ENCODE measurements at places on chromosomes 3 and 15.

DNA sequence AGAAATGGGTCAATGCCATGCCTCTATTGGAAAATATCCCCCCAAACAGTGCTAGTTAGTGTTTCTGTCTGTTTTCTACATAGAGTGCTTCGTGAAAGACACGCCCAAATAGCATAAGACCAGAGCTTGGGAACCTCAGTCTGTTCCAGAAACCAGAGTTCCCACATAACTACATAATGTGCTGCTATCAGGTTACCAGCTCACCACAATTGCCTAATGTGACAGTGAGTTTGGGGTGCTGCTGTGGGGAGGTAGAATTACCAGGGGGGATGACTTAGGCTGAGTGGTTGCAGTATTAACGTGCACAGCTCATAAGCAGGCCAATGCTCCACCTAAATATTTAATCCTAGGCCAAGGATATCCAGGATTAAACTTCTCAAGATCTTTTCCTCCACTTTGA, 39.2 kb downstream of the DUT start:
- DNase-seq: no peak

- no peak for DNase-seq
Observed at GRCh38 chr3:42529468-42529867, 27.0 kb downstream of the VIPR1 start.

- no peak for DNase-seq
Observed at GRCh38 chr3:177665122-177665808, 468.0 kb upstream of the TBL1XR1 start.

DNA sequence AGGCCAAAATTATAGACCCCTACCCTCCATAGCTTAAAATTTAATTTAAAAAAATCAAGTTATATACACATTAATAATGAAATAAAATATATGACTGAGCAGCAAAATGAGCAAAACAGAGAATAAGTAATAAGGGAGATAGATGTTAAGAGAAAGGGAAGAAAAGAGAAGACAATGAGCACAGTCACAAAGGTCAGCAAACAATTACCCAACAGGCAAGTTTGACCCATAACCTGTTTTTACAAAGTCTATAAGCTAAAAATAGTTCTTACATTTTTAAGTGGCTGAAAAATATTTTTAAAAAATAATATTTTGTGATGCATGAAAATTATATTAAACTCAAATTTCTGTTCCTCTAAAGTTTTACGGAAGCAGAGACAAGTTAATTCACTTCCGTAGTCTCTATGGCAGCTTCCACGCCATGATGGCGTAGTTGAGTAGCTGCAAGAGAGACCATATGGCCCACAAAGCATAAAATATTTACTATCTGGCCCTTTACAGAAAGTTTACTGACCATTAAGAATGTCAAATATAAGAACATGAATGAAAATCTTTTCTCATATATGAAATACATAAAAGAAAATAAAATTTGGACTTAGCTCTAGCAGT, 47.5 kb downstream of the ACAP2 start:
- no peak for DNase-seq

DNA sequence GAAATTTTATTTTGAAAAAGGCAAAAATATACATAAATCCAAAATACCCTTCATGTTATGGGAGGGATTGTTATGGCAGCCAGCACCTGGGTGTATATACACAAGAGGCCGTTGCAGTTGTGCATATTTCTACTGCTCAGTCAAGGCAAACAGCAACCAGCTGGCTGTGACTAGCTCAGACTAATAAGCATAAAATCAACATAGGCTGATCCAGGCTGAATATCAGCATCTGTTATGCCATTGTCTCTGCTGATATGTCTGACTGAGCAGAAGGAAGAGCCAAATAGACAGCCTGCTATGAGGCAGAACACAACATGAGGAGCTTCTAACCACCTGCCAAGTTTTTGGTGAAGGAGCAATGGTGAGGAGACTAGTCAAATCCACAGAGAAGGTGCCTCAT, 457.5 kb upstream of the ALCAM start:
- peak; percentile 31 for DNase-seq

DNA sequence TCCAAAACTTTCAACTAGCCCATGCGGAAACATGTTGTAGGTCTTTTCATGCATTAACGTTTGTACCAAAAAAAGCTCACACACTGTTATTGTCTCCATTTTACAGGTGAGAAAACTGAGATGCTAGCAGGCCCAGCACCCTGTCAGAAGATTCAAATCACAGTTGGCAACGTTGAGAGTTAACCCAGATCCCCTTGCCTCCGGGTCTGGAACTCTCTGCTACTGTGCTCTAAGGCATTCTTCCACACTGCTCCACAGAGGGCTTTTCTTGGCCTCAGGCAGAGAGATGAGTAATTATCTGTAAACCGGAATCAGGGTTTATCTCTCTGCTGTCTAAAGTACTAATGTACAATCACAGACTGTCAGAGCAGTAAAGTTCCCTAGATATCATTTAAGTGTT, 186.0 kb upstream of the LPP start:
- DNase-seq: no peak

- DNase-seq: no peak
Observed at GRCh38 chr15:90654233-90655136, 62.7 kb upstream of the BLM start.

GRCh38 chr15:35740761-35741160, 194.8 kb upstream of the DPH6 start:
- DNase-seq: peak; percentile 26

GRCh38 chr3:58206406-58207011, 4.3 kb downstream of the DNASE1L3 start:
- no peak for DNase-seq

DNA sequence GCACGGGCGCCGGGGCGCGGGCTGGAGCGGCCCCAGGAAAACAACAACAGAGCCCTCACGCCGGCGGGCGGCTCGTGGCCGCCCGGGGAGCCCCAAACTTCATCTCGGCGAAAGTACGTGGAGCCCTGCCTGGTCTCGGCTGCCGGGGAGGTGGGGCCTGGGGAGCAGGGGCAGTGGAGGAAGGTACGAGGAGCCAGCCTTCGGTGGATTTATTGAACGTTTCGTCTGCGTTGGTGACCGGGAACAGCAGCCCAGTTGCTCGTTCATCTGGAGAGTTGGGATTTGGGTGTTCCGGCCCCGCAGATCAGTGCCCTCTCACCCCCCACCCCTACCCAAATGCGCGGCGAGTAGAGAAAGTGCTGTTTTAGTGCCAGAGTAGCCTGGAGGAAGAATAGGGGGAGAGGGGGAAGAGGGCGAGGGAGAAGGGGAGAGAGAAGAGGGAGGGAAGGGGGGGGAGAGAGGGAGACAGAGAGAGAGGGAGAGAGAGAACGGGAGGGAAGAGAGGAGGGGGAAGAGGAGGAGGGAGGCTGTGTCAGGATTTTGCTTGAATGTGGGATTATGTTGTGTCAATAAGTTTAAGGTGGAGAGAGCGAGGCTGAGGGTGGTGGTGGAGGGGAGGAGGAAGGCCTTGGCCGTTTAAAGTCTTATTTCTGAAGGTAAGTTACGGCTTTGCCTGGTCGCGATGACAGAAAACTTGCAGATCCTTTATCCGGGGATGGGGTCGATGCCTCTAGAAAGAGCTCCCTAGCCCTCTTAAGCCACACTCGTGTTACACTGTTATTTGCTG, 970 bp downstream of the BBX start:
- no peak for DNase-seq

DNA sequence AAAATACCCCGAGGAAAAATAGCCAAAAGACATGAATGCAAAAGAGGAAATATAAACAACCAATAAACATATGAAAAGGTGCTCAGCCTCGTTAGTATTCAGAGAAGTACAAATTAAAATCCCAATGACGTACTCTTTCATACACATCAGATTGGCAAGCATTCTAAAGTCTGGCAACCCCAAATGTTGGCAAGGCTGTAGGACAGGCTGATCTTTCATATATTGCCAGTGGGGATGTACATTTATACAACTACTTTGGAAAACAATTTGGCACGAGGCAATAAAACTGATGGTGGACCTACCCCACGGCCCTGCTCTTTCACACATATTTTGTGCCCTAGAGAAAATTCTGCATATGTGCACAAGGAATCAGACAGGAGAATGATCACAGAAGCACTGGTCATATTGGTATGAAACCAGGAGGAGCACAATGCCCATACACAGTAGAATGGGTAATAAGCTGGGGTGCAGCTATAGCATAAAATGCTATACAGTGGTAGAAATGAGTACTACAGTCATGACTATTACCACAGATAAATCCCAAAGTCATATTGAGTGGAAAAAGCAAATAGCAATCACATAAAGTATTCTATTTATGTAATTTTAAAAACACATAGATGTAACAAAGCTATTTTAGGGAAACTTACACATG, 176.0 kb upstream of the SLC24A5 start:
- DNase-seq: no peak

DNA sequence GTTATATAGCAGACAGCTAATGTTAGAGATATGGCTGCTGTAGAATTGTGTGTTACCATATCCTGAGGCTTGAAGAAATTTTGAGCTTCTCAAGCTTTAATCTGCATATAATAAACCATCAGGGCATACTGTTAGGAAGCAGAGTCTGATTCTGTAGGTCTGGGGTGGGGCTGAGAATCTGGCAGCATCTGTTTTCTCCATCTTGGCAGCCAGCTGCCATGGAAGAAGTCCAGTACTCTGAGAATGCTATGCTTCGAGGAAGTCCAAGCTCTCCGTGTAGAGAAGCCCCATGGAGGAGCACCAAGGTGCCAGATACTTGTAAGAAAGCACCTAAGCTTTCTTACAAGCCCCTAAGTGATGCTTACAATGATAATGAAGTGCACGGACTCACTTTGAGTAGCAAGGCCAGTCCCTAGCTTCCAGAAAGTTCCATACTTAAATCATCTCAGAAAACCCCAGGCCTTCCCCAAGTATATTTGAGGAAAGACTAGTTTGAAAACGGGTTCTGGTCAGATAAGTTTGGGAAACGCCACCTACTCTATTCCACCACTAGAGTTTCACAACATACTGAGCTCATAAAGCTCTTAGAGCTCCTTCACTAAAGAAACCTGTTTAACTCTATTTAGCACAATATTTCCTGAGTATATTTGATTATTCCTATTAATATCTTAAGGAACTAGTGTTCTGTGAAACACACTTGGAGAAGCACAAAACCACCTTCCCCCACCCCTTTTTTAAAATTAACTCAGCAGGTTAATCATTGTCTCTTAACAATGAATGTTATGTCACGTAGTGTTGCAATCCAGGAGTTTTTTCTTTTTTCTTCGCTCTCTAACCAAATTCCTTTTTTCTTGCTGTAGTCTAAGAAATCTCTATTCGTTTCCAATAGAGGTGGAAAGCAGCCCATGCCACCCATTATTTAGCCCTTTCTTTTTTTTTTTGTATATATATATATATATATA, 59.9 kb upstream of the RASGRP1 start:
- DNase-seq: no peak

GRCh38 chr3:4953119-4953518, 26.1 kb upstream of the BHLHE40 start:
- no peak for DNase-seq

DNA sequence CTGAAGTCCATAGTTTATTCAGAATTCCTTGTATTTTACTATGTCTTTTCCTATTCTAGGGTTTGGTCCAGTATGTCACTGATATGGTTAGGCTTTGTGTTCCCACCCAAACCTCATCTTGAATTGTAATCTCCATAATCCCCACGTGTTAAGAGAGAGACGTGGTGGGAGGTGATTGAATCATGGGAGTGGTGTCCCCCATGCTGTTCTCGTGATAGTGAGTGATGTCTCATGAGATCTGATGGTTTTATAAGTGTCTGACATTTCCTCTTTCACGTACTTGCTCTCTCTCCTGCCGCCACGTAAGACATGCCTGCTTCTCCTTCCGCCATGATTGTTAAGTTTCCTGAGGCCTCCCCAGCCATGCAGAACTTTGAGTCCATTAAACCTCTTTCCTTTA, 6.6 kb upstream of the TEX9 start:
- no peak for DNase-seq

DNA sequence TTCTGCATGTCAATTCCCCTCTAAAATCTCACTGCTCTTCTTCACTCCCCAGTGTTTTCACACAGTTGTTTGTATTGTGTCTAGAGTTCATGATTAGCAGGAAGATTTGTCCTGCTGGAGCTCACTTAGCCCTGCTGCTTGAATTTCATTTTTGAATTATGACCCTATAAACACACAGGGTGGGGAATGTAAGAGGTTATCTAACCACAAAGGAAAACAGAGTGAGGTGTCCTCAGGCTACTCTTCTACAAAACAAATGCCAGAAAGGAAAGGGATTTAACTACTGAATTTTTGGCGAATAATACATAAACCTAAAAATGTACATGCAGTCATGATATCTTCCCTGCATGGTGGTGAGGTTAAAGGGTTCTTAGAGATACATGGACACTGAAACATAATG, 215.1 kb upstream of the CNTN4 start:
- DNase-seq: no peak

- DNase-seq: no peak
Observed at GRCh38 chr15:89186803-89187202, 34.6 kb downstream of the RLBP1 start.

- no peak for DNase-seq
Observed at GRCh38 chr3:6679510-6679909, 181.4 kb upstream of the GRM7 start.

- DNase-seq: peak; percentile 64
Observed at GRCh38 chr15:28021281-28022039, 77.7 kb downstream of the OCA2 start.

DNA sequence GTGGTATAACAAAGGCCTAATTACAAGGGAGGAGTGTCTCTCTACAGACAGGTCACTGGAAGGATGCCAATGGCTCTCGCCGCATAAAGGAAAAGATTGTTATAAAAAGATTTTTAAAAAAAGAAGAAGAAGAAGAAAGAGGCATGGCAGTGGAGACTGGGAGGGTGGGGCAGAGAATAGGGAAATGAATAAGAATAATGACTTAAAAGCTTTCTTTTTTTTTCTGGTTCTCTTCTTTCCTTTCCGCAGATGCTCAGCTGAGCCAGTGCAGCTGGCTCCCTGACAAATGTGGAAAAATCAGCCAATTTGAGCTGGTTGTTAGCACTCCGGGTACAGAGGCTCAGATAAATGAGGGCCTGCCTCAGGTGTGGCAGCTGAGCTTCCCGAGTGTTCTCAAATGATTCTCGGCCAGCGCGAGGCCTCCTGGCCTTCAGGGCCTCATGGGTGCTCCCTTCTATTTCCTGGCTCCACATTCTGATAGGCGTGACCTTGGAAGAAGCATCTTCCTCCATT, 234.1 kb downstream of the RORA start:
- DNase-seq: no peak

DNA sequence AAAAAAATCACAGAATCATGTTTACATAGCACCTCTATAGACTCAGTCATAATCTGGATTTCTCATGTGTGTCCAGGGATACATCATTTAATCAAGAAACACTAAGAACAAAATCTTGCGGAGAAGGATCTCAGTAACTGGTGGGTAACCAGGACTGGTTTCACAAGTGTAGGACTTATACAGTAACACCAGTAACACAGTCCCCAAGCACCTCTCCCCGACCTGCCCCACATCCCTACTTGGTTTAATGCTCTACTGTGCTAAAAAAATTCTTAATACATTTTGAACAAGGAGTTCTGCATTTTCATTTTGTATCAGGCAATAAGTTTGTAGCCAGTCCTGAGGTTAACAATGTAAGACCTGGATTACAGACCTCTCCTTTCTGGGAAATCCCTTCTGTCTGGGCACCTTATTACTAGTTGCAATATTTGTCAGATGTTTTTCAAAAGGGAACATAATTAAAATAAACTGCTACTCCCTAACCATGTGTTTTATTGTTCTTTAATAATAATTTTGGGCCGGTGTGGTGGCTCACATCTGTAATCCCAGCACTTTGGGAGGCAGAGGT, 57.6 kb upstream of the BBX start:
- DNase-seq: no peak
